NCI-H1930 (cell line): ENCODE measurements at places on chromosomes 2 and 18.

GRCh38 chr2:150487537-150488429 lies at the start of gene RND3:
Gene RND3 (minus strand): TSS chr2:150487667. CDS start chr2:150487417, 250 bp downstream.
- peak; percentile 87 for DNase-seq

- DNase-seq = no peak
Measured at GRCh38 chr2:11379558-11379957, 35.1 kb upstream of the ROCK2 start.

GRCh38 chr2:38427936-38428335 lies 50.9 kb upstream of the ATL2 start:
- DNase-seq = no peak

DNA sequence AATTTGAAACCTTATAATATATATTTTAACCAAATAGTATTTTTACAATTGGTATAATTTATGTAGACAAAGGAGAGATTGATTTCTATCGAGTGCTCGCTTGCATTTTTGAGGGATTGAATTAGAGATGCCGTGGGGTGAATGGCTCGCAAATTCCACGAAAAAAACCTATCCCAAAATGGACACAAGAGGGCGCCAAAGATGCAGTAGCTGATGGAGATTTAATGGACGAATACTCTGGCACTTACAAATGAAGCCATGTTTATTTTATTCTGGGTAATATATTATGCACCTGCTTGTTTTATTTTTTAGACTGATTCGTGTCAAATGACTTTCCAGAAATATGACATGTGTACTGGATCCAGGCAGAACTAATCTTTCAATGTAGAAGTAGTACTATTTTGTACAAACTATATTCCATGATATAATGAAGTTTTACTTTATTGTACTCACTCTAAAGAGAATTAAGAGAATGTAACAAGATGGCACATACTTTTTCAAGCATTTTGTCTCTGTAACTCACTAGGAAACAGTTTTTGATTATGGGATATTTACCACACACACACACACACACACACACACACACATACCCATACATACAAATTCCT lies 505.4 kb downstream of the PLCL1 start:
- peak; percentile 4 for DNase-seq

DNA sequence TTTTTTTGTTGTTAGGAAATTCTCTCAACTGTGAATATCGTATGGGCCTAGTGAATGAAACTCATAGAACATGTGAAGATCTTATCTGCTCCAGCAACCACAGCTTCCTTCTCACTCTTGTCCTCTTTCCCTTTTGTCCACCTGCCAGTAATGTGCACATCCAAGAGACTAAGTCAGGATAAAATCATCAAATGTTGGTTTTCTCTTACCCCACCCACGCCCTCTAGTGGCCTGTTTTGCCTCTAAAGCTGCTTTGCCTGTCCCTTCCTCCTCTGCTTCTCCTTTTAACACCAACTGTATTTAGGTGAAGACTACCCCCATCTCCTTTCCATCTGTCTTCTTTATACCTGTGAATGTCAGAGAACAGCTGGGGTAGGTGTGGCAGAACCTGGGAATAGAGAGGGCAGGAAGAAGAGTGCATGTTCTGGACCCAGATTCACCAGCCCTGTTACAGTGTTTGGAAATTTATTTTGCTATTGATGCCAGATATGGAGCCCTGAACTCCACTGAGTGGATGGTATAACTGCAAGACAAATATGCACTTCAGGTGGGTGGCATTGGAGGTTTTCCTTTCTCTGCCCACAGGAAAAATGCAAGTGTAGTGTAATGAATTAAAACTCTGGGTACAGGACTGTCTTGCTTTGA lies 8.4 kb upstream of the MGAT5 start:
- DNase-seq = peak; percentile 19

DNA sequence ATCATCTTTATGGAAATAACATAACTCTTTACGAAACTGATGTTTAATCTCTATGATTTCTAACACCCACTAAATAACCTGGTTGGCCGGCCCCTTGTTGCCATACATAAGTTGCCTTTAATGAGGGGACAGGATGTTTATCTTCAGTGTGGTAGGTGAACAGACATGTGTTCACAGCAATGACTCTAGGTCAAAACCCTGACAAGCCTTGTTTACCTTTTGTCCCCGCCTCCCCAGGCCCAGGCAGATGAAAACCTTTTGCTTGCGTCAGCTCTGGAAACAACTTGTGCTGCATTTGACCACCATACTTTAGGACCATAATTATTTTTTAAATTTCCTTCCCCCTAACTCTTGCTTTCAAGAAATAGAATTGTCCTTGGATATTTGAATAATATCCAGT lies 2.9 kb upstream of the DSG4 start:
- no peak for DNase-seq

- DNase-seq = no peak
Measured at GRCh38 chr2:67067656-67068055, 329.5 kb upstream of the ETAA1 start.

DNA sequence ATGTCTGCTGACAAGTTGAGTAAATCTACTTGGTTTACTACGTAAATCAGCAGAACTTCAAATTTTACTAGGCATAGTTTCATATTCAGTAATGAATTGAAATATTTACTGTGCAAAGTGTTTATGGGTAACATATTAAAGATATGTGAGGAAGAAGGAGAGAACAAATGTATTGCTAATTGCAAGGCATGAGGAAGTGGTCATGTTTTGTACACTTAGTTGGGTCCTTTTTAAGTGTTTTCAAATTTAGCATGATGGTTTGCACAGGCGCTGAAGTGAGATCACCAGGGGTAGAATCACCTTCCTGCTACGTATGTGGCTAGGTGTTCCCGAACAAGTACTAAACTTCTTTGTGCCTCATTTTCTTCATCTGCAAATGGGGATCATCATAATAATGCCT lies 1534.4 kb downstream of the LRP1B start:
- no peak for DNase-seq

- no peak for DNase-seq
Measured at GRCh38 chr2:109562421-109562820, 51.3 kb downstream of the SEPTIN10 start.

- DNase-seq = no peak
Measured at GRCh38 chr18:26738706-26739105, 126.8 kb downstream of the AQP4 start.

- no peak for DNase-seq
Measured at GRCh38 chr2:216787851-216788540, 71.9 kb downstream of the TNP1 start.

GRCh38 chr2:240467659-240468302 lies 32.3 kb downstream of the GPC1 start:
- DNase-seq = no peak

GRCh38 chr2:149219856-149220255 lies 110.5 kb upstream of the LYPD6 start:
- no peak for DNase-seq

DNA sequence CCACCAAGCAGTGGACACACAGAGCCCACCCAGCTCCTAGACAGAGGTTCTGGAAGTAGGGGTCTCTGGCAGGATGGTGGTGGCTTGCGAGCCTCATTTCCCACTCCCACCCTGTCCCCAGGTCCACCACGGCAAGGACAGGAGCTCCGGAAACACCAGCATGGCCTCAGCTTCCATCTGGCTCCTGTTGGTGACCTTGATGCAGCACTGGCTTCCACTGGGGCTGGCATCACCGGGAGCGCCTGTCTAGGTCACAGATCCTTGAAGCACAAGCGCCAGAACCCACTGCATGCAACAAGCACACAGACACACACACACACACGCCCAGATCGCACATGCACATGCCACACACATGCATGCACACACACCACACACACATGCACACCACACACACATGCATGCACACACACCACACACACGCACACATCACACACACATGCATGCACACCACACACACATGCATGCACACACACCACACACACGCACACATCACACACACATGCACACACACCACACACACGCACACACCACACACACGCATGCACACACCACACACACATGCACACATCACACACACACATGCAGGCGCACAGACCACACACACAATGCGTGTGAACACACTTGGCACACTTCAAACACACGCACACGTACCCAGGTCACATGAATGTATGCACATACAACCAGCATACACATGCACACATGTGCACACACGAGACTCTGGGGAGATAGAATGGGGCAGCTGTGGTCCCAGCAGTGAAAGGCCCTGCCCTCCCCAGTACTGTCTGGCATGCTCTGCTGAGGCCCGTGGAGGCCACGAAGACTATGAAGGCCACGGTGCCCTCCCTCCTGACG lies 63.7 kb downstream of the TWIST2 start:
- DNase-seq = no peak

DNA sequence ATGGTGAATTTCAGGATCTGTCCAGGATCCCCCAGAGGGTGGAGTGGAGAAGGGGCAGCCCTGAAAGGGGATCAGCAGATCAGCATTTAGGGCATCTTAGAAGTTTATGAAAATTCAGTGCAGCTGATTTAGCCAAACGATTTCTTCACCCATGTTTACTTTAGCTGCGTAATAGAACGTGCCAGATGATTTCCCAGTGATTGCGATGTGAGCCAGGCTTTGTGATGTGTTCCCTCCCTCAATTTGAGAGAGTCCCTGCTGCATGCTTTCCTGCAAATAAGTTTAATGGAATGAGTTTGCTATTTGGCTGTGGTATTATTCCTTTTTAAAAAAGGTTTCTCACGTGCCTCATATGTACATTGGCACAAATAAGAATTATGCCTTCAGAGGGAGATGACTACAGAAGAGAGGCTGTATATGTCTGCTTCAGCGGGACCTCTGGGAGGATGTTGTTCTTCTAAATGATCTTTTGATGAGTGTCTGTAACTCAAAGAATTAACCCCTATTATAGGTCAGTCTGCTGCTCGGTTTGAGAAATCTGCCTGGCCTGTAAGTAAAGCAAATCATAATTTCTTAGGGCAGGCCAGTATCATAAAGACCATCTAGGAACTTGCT lies 111.9 kb downstream of the MRO start:
- no peak for DNase-seq

DNA sequence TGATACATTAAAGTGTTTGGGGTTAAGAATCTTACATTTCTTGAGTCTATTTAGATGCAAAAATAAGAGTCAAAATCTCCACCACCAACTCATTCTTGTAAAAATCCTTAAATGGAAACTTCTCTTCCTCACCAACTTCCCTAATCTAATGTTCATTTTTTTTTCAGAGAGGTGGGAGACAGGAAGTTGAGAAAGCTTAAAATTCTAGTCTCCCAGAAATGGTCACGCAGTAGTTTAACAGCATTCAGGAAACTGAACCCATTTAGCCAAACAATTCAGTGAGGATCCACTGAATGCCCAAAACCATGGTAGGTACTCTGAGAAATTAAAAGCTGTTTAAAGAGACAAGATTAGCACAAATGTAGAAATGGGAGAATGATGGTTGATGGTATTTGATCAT lies 69.0 kb downstream of the TXNL1 start:
- DNase-seq = no peak

DNA sequence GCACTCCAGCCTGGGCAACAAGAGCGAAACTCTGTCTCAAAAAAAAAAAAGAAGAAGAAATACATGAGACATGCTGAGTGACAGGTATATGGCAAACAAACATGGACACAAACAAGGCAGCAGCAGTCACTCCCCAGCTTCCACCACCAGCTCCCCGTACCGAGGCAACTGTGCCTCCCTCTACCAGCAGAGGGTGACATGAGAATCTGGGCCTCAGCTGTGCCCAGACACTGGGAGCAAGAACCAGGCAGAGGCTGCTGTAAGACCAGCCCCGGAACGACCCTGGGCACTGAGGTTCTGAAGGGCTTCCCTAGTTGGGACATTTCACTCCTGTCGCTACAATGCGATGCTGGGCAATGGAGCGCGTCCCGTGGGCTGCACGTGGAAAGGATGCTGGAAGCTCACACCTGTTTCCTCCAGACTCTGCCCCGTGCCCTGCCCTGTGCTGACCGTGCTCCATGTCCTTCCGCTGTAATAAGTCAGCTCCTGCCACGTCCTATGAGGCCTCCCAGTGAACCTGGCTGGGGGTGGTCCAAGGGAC lies 37.1 kb downstream of the BOK start:
- no peak for DNase-seq

GRCh38 chr2:95208106-95208505 lies 785 bp downstream of the ZNF892 start:
- DNase-seq = no peak

- DNase-seq = no peak
Measured at GRCh38 chr2:56315376-56315775, 131.6 kb downstream of the CCDC85A start.

GRCh38 chr2:221377066-221377465 lies 195.0 kb downstream of the EPHA4 start:
- DNase-seq = no peak

DNA sequence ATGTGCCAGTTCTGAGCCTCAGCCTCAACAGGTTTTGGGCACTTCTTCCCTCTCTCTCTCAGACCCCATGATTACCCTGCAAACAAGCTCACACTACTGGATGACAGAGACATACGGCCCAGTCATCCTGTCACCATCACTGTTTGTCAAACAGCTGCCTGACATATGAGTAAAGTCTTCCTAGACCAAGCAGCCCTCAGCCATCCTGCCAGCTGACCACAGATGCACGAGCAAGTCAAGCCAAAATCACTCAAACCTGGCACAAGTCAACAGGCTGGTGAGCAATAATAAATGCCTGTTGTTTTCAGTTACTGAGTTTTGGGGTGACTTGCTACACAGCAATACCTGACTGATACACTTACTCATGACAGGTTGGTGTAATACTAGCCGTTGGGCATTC lies 75.5 kb upstream of the KLF7 start:
- no peak for DNase-seq

DNA sequence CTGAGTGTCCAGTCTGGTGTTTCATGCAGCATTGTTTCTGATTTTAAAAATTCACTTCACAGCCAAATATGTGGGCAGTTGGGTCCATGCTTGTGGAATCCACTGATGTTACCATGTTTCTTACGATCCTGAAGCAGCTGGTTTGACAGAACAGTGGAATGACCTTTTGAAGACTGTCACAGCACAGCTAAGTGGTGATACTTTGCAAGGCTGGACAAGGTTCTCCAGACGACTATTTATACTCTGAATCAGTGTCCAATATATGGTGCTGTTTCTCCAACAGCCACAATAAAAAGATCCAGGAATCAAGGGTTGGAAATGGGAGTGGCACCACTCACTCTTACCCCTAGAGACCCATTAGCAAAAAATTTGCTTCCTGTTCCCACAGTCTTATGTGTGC lies 577.4 kb upstream of the RAB6C start:
- DNase-seq = no peak

DNA sequence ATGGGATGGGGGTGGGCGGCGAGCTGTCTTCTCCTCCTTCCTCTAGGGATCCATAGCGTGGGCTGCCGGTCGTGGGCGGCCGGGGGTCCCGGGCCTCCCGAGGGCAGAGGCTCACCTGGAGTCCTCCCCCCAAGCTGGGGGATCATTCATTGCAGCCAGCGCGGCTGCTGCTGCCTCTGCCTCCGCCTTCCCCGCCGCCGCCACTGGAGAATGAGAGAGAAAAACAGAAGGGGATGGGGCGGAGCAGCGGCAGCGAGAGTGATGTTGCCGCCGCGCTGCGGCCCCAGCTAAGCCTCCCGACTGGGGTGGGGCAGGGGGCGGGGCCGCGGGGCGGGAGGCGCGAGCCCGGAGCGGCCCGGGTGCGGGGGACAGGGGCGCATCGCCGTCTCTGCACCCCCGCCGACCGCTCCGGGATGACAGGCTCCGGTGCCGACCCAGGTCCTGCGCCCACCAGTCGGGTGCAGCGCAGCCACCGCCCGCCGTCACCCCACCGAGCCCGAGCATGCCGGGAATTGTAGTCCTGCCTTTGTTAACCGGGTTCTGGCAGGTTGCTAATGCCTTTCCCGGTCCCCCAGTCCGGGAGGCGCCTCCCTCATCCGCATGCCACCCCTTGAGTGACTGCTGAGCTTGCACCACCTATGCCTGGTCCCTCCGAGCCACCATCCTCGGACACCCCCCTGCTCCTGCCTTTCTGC lies at the start of gene KIF3C:
Gene KIF3C (minus strand): TSS at position 225 of the 695 bp plus-strand sequence. CDS start 580 bp downstream, outside the sequence.
- peak; percentile 68 for DNase-seq

- DNase-seq = no peak
Measured at GRCh38 chr2:42369532-42370229, 8.7 kb upstream of the COX7A2L start.
